ENCODE measurements at places on chromosomes 11 and 22.

DNA sequence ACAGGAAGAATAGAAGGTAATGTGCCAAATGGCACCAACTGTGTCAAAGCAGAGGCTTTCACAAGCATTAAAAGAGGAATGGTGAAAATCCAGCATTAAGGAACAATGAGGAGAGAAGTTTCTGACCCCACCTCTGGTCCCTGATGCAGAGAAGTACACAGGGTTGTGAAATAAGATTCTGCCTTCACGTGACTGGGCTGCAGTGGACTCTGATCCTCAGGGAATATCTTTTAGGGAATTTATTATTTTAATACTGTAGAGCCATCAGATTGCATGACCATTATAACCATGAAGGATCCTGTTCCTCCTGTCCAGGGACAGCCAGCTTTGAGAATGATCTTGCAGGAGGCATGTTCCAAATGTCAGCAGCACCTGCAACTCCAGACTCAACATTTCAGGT lies 74.4 kb upstream of the FAR1 start:
- no peak for DNase-seq

DNA sequence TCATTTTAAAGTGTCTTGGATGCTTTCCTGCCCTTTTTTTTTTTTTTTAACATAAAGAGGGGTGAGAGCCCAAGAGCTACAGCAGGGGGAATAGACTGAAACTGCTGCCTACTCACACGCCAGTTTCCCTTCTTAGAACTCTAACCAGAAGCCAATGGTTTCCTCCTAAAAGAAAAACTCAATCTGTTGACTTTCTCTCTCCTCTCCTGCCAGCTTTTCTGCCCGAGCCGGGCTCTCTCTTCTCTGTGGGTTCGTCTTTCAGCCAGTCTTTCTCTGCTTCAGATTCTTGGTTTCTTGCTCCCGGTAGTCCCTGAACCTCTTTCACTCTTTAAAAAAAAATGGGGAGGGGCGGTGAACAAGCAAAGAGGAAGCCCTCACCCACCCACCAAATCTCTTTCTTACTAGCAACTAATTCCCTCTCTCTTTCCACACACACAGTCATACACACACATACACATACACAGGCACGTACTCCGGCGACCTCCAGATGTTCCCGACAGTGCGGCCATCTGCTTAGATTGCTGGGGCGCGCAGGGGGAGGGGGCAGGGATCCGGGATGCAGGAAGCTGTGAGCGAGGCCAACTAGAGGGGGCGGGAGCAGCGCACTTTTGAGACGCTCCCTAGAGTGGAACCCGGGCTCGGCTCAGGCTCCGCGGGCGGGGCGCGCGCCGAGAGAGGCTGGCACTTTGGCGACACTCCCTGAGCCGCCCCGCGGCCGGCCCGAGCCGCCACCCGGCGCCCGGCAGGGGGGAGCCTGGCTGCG lies 444 bp upstream of the TSKU start:
- no peak for DNase-seq

GRCh38 chr11:62556875-62557631 lies 10.4 kb upstream of the AHNAK start:
- peak; percentile 81 for DNase-seq

GRCh38 chr11:134665188-134665535 lies 253.1 kb upstream of the B3GAT1 start:
- no peak for DNase-seq

DNA sequence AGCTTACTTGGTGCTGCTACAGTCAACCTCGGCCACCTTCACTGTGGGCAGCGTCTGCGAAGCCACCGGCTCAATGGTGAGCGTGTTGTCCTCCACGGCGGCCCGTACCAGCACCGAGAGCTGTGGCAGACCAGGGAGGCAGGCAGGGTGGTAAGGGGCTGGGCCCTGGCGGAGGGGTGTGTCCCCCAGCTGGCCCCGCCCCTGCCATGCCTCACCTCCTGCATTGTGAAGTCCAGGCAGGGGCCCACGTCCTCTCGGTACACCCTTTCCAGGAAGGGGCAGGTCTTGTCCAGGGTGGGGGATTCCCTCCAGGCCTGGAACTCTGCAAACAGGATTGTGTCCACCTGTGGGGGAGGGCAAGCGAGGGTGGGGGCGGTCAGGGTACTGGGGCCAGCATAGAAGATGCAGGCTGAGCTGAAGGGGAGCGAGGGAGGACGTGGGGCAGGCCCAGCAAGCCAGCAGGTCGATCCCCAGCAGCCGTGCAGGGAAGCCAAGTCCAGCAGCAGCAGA lies 12.8 kb downstream of the RAB3IL1 start:
- DNase-seq, result no peak

GRCh38 chr11:61973476-61974162 lies 6.2 kb upstream of the FTH1 start:
- DNase-seq, result no peak

Measured in GM12878 (cell line).